ENCODE measurements at places on chromosomes 5 and 9.

DNA sequence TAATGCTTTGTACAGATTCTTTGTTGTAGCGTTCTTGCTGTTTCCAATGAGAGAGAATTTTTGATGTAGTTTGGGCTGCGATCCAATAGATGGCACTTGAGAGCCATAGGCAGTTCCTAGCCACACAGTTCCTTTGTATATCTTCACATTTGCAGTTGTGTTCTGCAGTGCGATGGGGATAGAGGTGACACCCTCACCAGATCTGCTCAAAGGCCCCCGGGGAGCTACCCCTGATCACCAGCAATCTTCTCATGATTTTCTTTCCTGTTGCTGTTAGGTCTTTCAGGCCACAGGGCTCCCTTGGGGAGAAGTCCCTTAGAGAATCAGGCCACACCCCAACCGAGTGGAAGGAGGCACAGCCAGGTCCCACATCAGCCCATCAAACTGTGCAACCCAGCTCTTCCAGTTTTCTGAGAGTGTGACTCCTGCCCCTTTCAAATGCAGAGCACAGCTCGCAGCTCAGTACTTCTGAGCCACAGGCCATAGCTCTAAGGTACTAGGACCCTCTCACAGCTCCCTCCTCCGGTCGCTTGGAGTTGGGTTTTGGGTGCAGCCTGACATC lies 353.7 kb downstream of the SLCO4C1 start:
- no peak for DNase-seq

DNA sequence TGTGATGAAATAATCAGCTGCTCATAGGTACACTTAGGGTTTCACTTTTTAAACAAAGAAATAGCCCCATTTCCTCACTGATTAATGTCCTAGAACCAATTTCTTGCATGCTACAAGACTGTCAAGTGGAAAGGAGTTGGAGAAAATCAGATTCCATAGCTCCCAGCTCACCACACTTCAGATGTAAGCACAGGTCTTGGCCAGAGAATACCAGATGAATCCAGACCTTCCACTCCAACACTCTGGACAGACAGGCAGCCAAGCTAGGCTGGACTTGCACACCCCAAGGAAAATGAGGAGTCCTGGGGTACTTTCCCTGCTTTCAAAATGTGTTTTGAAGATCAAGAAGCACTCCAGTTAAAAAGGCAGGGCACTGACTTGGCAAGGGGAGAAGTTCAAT lies 68.5 kb downstream of the KLHL3 start:
- DNase-seq, result no peak

GRCh38 chr5:87524217-87524616 lies 111.5 kb upstream of the CCNH start:
- no peak for DNase-seq

GRCh38 chr5:142977363-142978051 lies 207.3 kb downstream of the ARHGAP26 start:
- DNase-seq, result peak; percentile 16

DNA sequence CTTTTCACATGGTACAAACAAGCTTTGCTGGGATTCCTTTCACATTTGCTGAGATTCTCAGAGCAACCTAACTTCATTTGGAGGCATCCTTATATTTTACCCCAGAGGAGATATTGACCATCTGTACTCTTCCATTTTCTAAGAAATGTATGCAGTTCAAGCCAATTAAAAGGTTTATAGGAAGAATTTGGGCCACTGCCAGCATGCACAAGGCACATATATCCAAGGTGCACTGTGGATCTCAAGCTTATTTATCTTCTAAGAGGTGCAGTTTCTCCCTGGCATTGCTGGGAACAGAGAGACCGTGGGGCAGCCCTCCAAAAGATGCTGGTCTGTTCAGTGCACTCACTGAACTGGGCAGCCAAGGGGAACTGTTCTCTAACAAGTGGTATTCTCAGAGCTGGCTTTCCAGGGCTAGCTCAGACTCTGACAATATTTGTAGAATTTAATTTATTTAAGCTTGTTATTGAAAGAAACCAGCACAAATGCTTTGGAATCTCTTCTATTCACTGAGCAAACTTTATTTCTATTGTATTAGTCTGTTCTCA lies 213.3 kb downstream of the TENT4A start:
- DNase-seq, result no peak

DNA sequence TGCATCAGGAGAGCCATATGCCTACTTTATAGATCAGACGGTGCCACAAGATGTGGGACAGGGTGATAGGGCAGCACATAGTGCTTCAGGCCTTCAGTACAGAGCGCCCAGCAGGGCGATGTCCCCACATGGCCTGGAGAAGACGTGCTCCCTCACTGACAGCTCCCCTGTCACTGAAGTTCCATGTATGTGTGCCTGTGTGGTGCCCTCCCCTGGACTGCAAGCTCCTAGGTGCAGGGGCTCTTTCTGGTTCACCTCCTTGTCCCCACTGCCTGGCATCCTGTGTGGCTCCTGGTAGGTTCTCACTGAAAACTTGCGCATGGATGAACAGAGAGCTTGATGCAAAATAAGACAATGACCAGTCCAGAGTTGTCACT lies 233.1 kb downstream of the GADD45G start:
- no peak for DNase-seq

DNA sequence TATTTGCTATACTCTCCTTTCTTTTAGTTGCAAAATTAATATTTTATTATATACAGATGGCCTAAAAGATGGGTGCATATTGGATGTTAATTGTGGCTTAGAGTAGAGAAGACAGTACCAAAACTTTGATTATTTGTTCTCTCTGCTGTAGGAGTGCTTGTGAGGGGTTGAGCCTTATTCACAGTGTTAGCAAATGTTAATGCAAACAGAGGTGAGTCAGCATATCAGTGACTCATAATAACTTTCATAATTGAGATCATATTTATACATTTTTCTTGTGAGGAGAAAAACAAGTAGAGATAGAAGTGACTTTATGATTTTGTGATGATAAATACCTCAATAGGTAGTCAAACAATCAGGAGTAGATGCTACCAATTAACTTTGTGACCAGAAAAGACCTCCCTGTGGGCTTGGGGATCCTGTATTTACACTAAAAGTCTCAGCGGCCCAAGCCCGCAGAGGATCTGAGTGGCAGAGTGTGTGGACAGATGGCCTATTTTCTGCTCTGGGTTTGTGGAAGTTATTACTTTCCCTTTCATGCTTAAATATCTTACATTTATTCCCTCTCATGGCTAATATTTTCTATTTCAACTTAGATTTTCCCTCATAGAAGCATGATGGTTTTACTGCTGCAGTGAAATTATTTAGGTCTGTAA lies 226.5 kb downstream of the TAF11L14 start:
- no peak for DNase-seq

DNA sequence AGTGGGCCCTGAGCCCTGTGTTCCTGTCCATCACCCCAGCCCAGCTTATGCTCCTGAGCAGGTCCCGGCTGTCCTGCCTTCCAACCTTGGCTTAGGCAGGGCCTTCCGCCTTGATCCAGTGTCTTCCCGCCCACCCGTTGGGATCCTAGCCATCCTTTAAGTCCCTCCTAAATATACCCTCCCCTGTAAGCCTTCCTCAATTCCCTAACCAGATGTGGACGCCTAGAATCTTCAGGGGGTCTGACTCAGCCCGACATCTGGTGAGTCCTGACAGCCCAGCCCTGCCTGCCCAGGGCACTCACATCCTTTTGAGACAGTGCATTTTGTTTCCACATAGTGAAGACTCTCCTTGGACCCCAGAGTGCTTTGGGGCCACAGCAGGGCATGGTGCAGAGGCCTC lies 23.7 kb downstream of the SLC6A7 start:
- no peak for DNase-seq

DNA sequence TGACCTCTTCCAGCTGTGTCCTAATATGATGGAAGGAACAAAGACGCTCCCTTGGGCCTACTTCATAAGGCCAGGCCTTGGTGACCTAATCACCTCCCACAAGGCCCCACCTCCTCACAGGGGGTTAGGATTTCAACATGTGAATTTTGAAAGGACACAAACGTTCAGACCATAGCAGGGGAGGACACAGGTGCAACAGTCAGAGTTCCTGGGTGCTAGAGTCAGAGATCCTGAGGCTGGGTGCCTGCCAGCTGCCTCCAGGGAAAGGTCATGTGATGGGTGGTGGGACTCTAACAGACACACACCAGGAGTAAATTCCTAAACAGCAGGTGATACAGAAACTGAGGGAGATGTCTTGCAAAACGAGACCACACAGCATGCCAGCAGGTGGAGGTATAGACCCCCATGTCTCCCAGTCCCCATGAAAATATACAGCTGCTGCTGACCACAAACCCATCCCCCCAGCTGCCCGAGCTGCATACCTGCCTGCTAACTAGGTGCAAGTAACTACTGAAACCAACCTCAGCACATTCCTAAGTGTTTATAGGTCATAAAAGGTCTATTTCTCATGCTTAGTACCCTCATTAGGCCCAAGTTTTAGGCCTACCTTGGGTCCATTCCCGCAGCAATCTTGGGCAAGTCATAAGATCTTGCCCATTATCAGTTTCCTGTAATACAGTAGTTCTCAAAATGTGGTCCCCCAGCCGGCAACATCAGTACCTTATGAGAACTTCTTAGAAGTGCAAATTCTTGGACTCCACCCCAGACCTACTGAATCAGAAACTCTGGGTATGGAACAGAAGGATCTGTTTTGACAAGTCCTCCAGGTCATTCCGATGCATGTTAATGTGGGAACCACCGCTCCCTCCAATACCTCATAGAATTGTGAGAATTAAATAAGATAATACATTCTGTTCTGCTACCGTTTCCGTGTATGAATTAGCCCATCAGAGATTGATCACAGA lies 245.3 kb downstream of the ENC1 start:
- DNase-seq, result no peak

DNA sequence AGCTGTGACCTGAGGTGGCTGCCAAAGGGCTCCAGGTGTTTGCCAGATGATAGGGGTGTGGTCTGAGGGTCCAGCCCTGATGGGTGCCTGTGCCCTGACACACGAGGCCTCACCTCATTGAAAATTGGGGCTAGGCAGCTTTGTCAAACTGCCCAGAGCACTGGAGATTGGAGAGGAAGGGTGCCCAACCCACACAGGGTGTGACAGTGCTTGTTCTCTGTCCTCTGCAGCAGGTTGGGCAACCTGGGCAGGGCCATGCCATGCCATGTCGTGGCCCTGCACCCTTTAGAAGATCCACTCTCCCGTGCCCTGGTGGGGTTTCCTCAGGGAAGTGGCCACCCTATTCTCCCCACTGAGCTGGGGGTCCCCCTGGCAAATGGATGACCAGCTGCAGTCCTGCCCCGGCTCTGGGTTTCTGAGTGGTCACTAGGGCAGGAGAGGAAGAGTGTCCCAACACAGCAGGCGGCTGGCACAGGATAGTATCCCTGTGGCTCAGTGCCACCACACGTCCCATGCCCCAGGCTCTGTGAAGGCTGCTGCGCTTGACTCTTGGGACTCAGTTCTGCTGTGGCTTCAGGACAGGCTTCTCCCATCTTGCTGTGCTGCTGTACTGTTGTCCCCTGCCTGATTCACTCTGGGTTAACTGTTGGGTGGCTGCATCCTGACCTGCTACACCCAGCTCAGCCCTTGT lies 100.8 kb upstream of the PITX1 start:
- DNase-seq, result no peak

DNA sequence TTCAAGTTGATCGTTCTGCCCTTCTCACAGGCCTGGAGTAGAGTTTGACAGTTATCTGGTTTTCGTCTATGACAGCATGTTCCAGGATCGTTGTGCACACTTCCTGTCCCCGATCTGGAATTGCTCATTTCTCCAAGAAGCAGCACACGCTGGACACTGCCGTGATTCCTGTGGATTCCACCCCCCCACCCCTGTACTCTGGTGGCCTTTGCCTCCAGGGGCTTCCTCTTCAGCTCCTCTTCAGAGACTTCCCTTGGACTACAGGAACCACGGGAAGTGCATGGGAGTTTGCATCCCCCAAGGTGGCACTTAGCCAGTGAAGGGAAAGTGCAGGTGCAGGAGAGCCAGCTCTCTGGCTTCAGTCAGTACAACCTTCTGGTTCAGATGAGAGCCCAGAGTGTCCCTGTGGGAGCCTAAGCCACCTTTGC lies 160.7 kb downstream of the CACNA1B start:
- no peak for DNase-seq

- no peak for DNase-seq
Measured at GRCh38 chr9:12095931-12096330, 597.3 kb upstream of the TYRP1 start.

DNA sequence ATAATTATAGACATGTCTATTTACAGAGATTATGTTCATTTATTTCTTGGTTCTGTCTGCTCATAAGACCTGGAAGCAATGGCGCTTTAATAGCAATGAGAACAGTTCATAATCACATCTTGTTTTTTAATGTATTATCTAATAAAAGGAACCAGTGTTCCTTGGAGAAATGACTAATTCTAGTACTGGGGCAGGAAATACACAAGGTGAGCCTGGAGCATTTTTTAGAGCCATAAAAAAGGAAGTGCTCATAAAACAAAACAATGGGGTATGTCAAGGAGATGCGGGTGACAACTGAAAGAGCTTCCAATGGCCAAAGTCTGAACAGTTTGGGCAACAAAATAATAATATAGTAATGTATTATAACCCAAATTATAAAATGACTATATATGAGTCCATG lies 531.9 kb upstream of the CHD1 start:
- no peak for DNase-seq

GRCh38 chr9:88923653-88924288 lies 67.5 kb upstream of the S1PR3 start:
- DNase-seq, result no peak

DNA sequence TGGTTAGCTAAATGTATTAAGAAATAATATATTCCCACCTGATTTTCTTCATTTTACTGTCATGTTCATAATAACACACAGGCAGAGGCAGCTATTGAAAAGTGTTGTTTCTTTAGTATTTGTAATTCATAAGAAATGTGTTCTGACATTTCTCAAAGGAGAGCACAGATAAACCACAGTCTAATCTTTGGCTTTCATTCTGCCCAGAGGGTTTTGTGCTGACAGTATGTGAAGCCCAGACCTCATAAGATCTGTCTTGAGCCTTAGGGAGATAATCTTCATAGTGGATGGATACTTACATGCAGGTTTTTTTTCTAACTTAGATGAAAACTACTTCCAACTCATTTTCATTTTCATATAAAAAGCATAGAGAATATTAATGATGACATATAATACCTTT lies 206.1 kb downstream of the CHSY3 start:
- DNase-seq, result no peak

DNA sequence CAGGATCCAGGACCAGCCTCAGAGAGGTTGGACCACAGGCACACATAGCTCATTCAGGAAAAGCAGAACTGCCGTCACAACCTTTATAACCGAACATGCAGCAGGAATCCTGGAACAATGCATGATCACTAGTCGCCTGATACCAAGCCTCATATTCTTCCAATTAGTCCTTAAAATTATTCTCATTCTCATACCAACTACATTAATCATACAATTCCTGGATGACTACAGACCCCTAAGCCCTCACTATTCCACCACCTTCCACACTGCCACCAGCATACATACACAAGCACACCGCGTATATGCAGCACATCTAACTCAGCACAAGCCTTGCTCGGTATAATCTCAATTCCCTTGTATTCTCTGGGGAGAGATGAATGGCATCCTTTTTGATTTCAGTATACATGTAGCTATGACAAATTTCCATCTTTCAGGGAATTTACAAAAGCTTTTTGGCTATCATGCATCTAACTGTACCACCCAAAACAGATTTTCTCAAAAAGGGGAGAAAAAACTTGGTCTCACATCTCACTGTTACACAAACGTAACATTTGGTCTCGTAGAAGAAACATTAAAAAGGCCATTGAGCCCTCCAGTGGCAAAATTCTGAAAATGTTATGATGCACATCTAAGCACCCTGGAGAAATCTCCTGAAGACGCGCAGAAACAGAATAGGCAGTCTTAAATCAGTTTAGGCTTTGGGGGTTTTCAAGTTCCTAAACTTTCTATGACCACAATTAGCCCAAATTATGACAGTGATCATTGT lies 46.2 kb downstream of the MCTP1 start:
- DNase-seq, result no peak

GRCh38 chr5:148928141-148928540 lies 101.7 kb downstream of the ADRB2 start:
- DNase-seq, result no peak
